Kidney epithelial cell (primary cell): ENCODE measurements at places on chromosomes 7 and 10. TPM values are rescaled to one million over a fixed set of nuclear protein-coding genes. Genes with fewer than 3 reads are reported as not detected.

- DNase-seq, result no peak
Observed at GRCh38 chr7:143286522-143286890, 1.6 kb upstream of the CASP2 start.

- no peak for DNase-seq
Observed at GRCh38 chr10:125343118-125343925, 183.0 kb upstream of the CTBP2 start.

The SLC16A9 gene
- 10.0 and 10.4 TPM in 2 replicates for total RNA-seq

The LRIT1 gene
- total RNA-seq, result not detected in 2 replicates

DNA sequence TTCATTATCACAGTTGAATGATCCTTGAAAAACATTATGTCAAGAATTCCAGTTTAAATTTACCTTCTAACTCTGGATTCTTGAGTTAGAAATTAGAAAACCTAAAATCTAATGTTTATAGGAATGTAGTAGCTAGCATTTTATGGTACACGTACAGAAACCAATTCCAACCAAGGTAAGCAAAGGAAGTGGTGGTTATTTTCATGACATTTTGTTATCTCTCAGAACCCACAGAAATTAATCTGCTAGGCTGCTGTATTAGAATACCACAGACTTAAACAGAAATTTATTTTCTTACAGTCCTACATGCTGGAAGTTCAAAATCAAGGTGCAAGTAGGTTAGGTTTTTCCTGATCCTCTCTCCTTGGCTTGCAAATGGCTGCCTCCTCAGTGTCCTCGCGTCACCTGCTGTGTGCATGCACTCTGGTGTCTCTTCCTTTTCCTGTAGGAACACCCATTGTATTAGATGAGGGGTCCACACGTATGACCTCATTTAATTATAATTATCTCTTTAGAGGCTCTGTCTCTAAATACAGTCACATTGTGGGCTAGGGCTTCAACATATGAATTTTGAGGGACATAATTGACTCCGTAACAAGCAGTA lies 8.5 kb upstream of the CSTF2T start:
- DNase-seq, result no peak
